Large intestine (tissue), 12 donors: ENCODE measurements at places on chromosomes 16 and 17. TPM values are rescaled to one million over a fixed set of nuclear protein-coding genes. Genes with fewer than 3 reads are reported as not detected.

Gene CCL18
- polyA plus RNA-seq: 0.28 TPM

Gene NPIPB6
- 1.8 TPM for polyA plus RNA-seq

- H3K27me3 ChIP-seq: no peaks in the 10 kb centered on the region
- peaks cover 22% of the 10 kb centered on the region for H3K36me3 ChIP-seq
- peak overlapping the region; percentile 76 for H3K27ac ChIP-seq
These were observed 644 bp upstream of the ARL2BP start for GRCh38 chr16:57244463-57244766.

- no peak overlapping the region for H3K27ac ChIP-seq
- no peak for DNase-seq
- H3K27me3 ChIP-seq: no peaks in the 10 kb centered on the region
These were observed 508.0 kb downstream of the WWOX start for GRCh38 chr16:78607465-78607864.

- peak within 1 kb of the TSS; percentile 44 for H3K4me3 ChIP-seq
- H3K4me1 ChIP-seq: peaks cover 27% of the 10 kb centered on the region
- no peaks in the 10 kb centered on the region for H3K36me3 ChIP-seq
- peaks cover 14% of the 10 kb centered on the region for H3K27me3 ChIP-seq
These were observed at the start of gene IGFBP4 for GRCh38 chr17:40443196-40443987. Gene IGFBP4 (plus strand): TSS chr17:40443450. CDS start chr17:40443736, 286 bp downstream.

DNA sequence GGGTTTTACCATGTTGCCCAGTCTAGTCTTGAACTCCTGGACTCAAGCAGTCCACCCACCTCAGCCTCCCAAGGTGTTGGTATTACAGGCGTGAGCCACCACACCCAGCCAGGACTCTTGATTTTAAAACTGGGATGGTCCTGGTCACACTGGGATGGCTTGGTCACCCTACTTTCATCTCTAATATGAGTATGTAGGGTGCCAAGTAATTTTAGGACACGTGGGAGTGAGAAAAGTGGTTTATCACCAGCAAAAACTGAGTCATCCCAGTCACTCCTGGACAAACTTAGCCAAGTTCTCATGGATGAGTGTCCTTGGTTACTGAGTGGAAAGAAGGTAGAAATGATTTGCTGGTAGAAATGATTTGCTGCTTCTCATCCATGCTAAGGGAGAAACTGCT is 9.9 kb downstream of the CLEC19A start:
- H3K36me3 ChIP-seq: no peaks in the 10 kb centered on the region
- no peaks in the 10 kb centered on the region for H3K4me1 ChIP-seq
- H3K4me3 ChIP-seq: no peak overlapping the region
- no peak overlapping the region for H3K27ac ChIP-seq
- no peak for DNase-seq
- H3K27me3 ChIP-seq: no peaks in the 10 kb centered on the region

DNA sequence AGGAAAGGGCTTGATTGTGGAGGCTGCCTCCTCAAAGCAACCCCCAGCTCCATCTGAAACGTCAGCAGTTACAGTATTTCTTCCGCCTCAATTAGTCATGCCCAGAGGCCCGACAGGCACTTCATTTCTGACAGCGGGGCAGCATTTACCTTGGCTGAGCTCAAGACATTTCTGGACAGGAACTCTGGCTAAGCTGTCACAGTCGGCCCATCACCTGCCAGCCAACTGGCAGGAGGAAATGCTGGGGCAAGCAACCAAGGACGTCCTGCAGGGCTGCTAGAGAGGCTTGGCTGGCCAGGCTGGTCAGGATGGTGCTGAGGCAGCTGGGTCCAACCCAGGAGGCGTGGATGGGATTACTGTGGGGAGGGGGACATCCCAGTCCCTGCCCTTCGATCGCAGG is 27.8 kb downstream of the PLXDC1 start:
- H3K4me3 ChIP-seq: no peak overlapping the region
- H3K27ac ChIP-seq: no peak overlapping the region
- no peak for DNase-seq
- H3K36me3 ChIP-seq: no peaks in the 10 kb centered on the region
- H3K27me3 ChIP-seq: peaks cover 3% of the 10 kb centered on the region
- H3K4me1 ChIP-seq: no peaks in the 10 kb centered on the region

Gene TRAPPC2L
- 96.0 TPM for polyA plus RNA-seq

DNA sequence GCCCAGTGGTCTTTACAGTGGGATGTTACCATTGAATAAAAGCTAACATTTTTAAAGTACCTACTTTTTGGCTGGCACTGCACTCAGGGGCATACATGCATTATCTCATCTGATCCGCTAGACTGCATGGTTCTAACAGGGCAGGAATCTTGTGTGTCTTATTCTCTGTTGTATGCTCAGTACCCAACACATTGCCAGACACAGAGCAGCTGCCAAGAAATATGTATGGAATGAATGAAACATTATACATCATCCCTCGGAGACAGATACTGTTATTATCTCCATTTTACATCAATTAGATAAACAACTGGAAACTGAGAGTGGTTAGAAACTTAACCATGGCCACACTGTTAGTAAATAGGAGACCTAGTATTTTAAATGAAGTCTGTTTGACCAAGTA is 74.1 kb upstream of the CDH11 start:
- no peaks in the 10 kb centered on the region for H3K4me1 ChIP-seq
- DNase-seq: no peak
- no peak overlapping the region for H3K27ac ChIP-seq
- H3K27me3 ChIP-seq: no peaks in the 10 kb centered on the region

Gene PVALEF
- polyA plus RNA-seq: 0.34 TPM

DNA sequence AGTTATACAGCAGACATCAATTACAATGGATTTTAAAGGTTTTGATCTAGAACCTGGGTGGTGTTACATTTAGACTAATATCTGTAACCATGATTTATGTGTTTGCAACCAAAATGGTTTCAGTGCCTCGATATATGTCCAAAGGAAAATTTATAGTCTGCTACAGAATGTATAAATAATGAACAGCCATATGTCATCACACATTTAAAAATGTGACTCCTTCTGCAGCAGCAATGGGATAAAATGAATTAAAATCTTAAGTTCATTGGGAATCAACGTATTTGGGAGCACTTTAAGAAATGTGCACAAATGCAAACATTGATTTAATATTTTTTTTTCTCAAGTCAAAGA is 610.2 kb downstream of the TMEM114 start:
- no peak overlapping the region for H3K27ac ChIP-seq
- H3K4me1 ChIP-seq: no peaks in the 10 kb centered on the region
- DNase-seq: no peak
- no peak overlapping the region for H3K4me3 ChIP-seq
- H3K36me3 ChIP-seq: no peaks in the 10 kb centered on the region

- H3K27me3 ChIP-seq: no peaks in the 10 kb centered on the region
- no peak for DNase-seq
- no peak overlapping the region for H3K27ac ChIP-seq
- H3K36me3 ChIP-seq: no peaks in the 10 kb centered on the region
These were observed 8.9 kb downstream of the ALOX15B start for GRCh38 chr17:8047769-8048110.

DNA sequence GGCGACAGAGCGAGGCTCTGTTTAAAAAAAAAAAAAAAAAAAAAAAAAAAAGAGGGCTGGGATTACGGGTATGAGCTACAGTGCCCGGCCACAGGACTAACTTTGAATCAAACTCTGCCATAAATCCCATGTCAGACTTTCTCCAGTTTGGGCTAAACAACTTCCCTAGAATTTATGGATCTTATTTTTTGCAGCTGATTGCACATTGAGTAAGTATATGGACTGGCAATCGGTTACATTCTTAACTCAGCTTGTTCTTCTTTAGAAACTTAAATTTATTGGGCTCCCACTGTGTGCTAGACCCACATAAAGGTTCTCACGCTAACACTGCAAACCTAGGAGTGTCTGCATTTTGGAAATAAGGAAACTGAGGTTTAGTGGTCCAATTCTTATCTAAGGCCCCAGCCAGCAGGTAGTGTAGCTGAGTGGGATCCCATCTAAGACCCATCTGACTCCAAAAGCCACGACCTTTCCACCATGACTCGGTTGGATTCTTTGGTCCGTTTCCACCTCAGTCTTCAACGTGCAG is 718 bp upstream of the CBFB start:
- H3K27ac ChIP-seq: peak overlapping the region; percentile 97
- peaks cover 2% of the 10 kb centered on the region for H3K36me3 ChIP-seq
- no peaks in the 10 kb centered on the region for H3K27me3 ChIP-seq
- no peak for DNase-seq
- H3K4me3 ChIP-seq: peak overlapping the region; percentile 87

GRCh38 chr16:23072769-23073549 is 76.3 kb downstream of the USP31 start:
- H3K27ac ChIP-seq: no peak overlapping the region
- DNase-seq: no peak
- H3K27me3 ChIP-seq: no peaks in the 10 kb centered on the region
- H3K4me3 ChIP-seq: no peak overlapping the region
- no peaks in the 10 kb centered on the region for H3K4me1 ChIP-seq
- peaks cover 44% of the 10 kb centered on the region for H3K36me3 ChIP-seq

Gene OR2C1
- polyA plus RNA-seq: 0.31 TPM

Gene CD300H
- polyA plus RNA-seq: 0.15 TPM

- H3K4me3 ChIP-seq: no peak overlapping the region
- H3K27me3 ChIP-seq: no peaks in the 10 kb centered on the region
- H3K27ac ChIP-seq: no peak overlapping the region
- peaks cover 12% of the 10 kb centered on the region for H3K4me1 ChIP-seq
These were observed 32.7 kb upstream of the CDH1 start for GRCh38 chr16:68704232-68704867.

Gene RNF112
- polyA plus RNA-seq: 3.7 TPM

GRCh38 chr16:70781800-70782199 is 19.2 kb downstream of the VAC14 start:
- H3K27me3 ChIP-seq: no peaks in the 10 kb centered on the region
- H3K4me1 ChIP-seq: no peaks in the 10 kb centered on the region

- DNase-seq: no peak
- no peaks in the 10 kb centered on the region for H3K36me3 ChIP-seq
- no peak overlapping the region for H3K27ac ChIP-seq
- H3K4me3 ChIP-seq: no peak overlapping the region
- H3K4me1 ChIP-seq: peaks cover 8% of the 10 kb centered on the region
- no peaks in the 10 kb centered on the region for H3K27me3 ChIP-seq
These were observed 147.4 kb upstream of the RPH3AL start for GRCh38 chr17:499951-500461.

Gene ABCA6
- 1.6 TPM for polyA plus RNA-seq

DNA sequence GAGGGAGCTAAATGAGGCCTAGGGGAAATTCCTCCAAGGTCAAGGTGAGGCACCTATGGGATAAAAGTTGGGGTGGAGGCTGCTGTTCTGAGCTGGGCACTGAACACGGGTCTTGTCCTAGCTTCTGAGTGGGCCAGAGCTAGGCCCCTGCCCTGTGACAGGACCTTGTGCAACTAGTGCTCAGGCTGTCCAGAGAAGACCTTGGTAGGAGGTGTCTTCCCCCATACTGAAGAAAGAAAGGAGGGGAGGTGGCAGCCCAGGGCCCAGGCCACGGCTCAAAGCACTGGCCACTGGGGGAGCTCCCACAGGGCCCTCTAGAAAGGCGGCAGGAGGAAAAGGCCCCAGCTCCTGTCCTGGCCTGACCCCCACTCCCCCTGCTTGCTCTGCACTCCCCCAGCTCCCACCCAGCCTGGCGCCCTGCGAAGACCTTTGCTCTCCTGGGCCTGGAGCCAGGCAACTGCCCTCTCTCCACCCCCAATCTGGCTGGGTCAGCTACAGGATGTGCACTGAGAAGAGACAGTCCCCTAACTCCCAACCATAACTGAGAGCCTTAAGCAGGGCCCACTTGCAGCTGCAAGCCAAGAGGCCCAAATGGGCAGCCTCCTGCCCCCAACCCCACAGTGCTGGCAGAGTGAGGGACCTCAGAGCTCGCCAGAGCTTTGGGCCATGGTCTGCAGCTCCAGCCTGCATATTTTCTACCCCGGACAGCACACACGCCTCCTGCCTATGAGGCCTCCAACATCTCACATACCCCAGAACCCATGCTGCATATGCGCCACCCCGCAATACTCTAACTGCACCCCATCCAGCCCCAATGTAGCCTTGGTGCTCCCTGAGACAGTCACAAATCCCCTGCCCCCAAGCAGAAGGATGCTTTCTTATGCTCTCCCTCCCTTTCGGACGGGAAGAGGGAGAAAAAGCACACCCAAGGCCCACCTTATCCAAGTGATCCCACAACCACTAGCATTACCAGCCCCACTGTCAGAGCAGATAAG is 15.3 kb downstream of the HSD11B2 start:
- peaks cover 43% of the 10 kb centered on the region for H3K4me1 ChIP-seq
- peaks cover 52% of the 10 kb centered on the region for H3K36me3 ChIP-seq
- no peak overlapping the region for H3K27ac ChIP-seq
- DNase-seq: peak; percentile 48

GRCh38 chr17:79915850-79916430 is 76.7 kb upstream of the CBX4 start:
- peak overlapping the region; percentile 47 for H3K27ac ChIP-seq
- H3K4me1 ChIP-seq: peaks cover 26% of the 10 kb centered on the region
- H3K36me3 ChIP-seq: no peaks in the 10 kb centered on the region
- H3K27me3 ChIP-seq: no peaks in the 10 kb centered on the region
- H3K4me3 ChIP-seq: no peak overlapping the region
- peak; percentile 96 for DNase-seq

DNA sequence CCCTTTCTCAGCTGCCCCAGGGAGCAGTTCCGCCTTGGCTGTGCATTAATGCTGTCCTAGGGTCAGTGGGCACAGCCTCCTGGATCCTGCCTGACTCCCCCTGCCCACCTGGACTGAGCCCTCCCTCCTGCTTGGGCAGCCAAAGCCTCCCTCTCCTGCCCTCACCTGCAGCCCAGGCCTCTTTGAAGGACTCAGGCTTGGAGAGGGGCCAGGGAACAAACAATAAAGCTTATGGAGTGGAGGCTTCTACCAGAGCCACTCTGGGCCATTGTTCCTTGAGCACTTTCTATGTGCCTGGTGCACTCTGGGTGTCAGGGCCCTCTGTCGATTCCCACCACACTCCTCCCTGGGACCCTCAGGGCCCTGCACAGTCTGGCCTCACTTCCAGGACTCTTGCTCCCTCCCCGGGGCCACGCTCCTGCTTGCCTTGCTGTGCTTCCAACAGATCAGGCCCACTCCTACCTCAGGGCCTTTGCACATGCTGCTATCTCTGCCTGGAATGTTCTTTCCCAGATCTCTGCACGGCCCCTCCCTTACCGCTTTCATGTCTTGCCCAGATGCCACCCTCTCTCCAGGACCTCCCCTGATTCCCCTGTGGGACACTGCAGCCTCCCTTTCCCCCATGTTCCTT is 5.0 kb downstream of the KCNJ12 start:
- no peaks in the 10 kb centered on the region for H3K36me3 ChIP-seq
- H3K4me3 ChIP-seq: no peak overlapping the region
- no peak overlapping the region for H3K27ac ChIP-seq
- peaks cover 24% of the 10 kb centered on the region for H3K27me3 ChIP-seq
- H3K4me1 ChIP-seq: peaks cover 6% of the 10 kb centered on the region

GRCh38 chr16:55501549-55502322 is 7.1 kb upstream of the LPCAT2 start:
- peaks cover 7% of the 10 kb centered on the region for H3K4me1 ChIP-seq
- no peaks in the 10 kb centered on the region for H3K27me3 ChIP-seq
- H3K4me3 ChIP-seq: no peak overlapping the region
- H3K27ac ChIP-seq: no peak overlapping the region
